Erythroblast (primary cell): ENCODE measurements at places on chromosomes 1 and 21.

DNA sequence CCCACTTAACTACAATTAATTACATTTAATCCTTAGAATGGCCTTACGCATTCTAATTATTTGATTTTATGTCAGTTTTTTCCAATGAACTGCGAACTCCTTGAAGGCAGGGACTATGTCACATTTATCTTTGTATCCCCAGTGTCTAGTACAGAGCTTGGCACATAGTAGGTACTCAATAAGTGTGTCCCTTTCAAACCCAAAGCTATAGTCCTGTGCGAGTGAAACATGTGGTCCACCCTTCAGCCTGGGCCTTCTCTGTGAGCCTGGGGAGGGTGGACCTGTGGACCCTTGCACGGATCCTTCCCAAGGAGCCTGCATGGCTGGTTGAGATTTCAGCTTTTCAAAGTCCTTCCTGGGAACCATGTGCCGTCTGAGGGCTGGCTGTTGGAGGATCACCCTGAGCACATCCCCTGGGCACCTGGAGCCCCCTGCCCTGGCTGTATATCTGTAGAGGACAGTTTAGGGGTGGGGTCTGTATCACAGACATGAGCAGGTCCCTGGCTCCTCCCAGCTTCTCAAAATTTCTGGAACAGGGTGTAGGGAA, 103.1 kb downstream of the IER5 start:
- no peak for DNase-seq

DNA sequence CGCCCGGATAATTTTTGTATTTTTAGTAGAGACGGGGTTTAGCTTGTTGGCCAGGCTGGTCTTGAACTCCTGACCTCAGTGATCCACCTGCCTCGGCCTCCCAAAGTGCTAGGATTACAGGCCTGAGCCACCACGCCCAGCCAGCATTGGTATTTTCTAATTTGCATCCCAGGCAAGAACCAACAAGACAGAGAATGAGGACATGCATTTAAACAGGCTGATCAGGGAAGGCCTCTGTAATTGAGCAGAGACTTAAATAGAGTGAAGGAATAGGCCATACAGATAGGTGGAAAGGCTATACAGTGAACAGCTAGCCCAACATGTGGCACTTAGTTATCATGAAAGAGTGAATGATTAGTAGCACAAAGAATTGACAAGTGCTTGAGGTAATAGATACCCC, 230.4 kb downstream of the SLC35F3 start:
- DNase-seq = no peak

DNA sequence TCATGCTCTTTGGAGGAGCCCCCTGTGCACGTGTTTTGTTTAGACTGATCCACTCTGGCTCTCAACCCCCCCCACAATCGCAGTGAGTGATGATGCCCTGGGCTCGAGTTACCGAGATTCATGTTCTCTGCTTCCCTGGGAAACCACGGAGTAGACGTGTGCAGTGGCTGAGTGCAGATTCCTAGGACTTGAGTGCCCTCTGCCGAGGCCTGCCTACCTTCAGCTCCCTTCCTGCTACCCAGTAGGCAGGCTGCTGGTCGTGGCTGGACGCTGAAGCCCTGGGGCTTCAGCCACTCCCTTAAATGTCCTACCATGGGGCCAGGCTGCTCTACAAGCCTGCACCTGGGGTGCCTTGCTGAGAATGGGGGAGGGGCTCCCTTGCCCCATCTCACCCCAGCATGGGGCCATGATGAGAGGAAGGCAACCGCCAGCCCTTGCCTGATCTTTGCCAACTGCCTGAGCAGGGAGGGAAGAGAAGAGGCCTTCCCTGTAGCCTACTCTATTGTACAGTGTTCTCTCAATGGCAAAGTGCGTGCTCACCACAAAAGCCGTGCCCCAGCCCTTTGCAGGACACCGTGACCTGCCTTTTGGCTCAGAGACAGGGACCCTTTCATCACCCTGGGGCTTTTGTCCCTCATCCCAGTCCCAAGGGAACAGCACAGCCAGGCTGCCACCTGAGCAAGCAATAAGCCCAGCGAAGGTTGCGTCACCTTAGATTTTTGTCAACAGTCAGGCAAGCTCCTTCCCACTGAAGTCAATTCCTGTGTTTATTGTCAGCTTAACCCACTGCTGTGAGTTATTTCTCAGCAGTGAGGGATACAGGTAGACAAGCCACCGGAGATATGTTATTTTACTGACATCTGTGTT, 4.1 kb upstream of the GRIK3 start:
- DNase-seq = no peak

DNA sequence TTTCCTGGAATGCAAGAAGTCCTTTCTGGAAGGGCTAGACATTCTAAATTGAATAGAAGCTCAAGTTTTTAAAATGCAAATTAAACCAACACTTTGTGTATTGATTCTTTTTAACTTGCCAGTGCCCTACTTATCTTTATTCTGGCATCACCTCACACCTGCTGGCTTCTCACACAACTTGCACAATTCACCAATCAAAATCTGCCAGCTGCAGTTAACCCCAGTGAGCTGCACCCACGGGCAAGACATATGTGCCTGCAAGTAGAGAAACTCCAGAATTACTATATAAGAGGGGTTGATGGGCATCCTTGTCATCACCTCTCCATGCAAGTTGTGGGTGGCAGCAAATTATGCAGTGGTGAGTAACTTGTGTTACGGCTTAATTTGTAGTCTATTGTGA, 11.7 kb upstream of the PLPPR4 start:
- no peak for DNase-seq

DNA sequence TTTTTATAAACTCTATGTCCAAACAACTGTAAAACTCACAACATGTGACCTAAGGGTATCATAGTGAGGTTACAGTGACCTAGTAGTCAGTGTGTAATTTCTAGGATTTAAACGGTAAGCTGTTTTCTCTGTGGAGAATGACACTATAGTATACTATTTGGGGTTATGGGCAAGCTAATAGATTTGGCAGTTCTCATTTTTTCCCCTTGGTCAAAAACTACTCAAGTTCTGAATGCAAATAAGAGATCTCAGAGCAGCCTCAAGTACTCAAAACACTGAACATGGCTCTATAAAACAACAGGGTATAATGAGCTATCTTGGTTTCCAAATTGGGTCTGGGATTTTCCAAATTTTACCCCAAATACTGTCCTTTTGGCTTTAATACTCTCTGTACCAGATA, 88.5 kb upstream of the HMCN1 start:
- DNase-seq = no peak

DNA sequence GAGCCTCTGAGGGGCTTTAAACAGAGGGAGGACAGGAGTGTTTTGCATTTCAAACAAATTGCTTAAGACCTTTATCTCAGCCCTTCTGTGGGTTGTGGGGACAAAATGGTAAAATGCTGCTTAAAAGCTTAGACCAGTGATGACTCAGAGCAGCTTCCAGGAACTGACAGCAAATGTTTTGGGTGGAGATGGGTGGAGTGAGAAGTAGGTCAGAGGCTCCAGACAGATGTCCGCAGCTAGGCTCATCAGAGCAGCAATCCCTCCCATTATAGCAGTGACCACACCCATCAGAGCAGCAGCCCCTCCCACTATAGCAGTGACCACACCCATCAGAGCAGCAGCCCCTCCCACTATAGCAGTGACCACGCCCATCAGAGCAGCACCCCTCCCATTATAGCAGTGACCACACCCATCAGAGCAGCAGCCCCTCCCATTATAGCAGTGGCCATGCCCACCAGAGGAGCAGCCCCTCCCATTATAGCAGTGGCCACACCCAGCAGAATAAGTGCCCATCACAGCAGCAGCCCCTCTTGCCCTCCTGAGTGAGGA, 532.2 kb downstream of the MATN1 start:
- peak; percentile 90 for DNase-seq

GRCh38 chr1:54347955-54348699, 58.1 kb downstream of the SSBP3 start:
- DNase-seq = no peak

DNA sequence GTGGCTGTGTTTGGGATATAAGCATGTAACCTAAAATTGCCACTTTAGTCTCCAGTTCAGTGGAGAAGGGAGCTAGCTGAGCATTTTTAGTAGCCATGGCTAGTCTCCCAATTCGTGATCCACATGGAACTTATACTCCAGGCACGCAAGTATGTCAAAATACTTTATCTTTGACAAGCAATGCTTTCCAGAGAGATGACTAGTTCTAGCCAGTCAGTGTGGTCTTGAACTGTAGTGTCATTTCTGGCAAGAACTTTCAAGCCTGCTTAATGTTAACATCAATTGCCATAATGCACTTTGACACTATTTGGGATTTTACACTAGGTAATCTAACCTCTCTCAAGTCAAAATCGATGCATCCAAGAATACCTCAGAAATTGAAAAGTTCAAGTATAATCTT, 660.0 kb downstream of the PTPRC start:
- DNase-seq = no peak

DNA sequence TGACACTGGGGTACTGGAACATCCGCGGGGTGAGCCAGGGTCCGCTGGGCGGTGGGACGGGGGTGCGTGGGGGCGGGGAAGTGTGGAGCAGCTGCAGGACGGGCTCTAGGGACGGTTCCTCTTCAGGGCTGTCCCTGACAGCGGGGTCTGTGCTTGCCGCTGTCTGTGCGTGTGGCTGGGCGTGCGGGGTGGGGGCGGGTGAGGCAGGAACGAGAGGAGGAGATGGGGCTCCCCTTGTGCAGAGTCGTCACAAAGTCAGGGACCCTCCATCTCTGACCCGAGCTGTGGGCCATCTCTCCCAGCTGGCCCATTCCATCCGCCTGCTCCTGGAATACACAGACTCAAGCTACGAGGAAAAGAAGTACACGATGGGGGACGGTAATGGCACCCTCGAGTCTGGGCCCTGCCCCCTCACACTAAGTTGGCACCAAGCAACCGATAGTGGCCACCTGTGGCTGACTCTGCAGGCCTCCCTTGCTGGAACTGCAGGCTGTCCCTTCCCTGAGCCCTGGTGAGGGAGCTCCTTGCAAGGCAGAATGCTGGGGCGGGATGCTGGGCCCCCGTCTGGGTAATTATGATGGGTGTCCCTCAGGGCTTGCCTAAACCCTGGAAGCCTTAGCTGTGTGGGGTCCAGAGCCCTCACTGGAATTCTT, 392 bp downstream of the GSTM2 start:
- no peak for DNase-seq

GRCh38 chr21:37297364-37297763, 30.2 kb upstream of the VPS26C start:
- DNase-seq = no peak
